ENCODE measurements at places on chromosomes 5 and 9.

GRCh38 chr5:132777209-132778069 lies at the start of gene SEPTIN8:
TSS of gene SEPTIN8 (minus strand) at chr5:132777239. CDS start at chr5:132777137, 102 bp downstream.
- no peak for DNase-seq

DNA sequence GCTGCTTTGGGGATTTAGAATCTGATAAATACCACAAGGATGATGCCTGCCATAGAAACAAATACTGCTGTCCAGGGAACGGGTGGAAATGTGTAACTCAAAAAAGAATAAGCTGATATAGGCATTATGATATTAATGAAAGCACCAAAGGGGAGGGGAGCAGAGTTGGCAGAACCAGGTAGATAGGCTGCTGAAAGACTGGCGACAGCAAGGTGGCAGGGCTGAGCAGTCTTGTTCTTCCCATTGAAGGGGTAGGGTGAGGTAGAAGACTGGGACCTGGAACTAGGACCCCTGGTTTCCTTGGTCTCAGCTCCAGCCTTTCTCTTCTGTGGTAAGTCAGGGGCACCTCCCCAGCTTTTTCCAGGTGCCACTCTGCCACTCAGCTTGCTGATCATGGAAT lies 31.4 kb upstream of the TMOD1 start:
- DNase-seq, result no peak

DNA sequence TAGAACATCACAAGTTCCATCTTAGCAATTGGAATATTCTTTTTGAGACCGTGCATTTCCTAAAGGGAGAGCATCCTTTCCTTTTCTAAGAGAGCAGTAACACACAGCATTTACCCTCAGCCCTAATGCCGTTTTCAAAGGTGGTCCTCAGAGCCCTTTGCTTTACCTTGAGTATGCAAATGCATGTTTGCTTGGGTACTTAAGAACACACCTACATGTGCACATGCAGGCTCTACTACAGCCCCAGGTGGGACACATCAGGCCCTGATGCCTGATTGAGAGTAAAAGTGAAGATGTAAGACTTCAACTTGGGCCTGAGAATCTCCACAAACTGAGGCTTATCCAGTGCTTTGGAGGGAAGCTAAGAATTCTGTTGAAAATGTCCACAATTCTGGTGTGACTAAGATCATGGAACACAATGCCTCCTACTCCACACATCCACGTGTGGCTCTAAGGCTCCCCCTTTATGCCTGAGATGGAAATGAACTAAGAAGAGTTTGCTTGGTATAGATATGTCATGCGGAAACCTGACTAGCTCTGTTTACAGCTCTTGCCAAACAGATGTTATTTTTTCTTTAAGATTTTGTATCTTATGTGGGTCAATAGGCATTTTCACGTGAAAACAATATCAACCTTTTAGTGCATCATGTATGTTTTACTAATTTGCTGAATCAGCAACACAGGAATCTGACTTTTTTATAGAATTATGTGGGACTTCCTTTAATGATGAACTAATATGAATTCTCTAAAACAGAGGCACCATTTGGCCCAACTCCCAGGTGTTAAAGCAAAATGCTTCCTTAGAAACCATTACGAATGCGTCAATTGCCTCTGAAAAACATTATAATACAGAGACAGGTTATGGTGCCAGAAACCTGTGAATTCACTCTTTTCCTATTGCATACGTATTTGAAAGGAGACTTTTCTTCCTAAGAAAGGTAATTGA lies 48.9 kb upstream of the SLC2A8 start:
- DNase-seq, result peak; percentile 24

- no peak for DNase-seq
These were observed 11.0 kb downstream of the NAIP start for GRCh38 chr5:71014176-71014575.

DNA sequence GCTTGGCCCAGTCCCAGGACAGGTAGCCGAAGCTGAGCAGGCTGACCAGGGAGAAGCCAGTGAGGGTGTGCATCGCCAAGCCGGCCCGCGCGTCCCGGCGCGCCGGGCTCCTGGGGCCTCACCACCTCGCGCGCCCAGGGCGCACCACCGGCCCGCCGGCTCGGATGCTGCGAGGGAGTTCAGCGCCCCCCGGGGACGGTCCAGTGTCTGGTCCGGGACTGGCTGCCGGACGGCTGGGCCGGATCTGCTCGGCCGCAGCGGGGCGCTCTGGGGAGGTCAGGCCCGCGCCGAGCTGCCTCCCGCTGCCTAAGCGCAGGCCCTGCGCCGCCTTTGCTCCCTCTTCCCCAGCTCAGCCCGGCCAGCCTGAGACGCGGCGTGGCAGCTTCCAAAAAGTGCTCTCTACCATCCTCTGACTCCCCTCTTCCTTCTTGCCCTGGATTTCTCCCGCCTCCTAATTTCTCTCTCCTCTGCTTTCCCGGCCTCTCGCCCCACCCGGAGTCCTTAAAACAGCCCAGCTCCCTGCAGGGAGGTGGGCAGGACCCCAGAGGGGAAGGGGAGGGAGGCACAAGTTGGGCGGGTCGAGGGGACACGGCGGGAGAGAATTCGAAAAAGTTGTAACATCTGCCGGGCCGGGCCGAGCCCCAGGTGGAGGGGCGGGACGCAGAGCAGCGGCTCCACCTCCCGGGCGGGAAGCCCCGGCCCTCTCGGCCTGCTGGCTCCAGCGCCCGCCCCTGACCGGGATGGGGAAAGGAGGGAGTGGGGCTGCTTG lies at the start of gene ARSI:
ARSI (minus strand) TSS at position 605 of the 769 bp plus-strand sequence; CDS start at position 73, 532 bp downstream.
- DNase-seq, result no peak

GRCh38 chr5:180084638-180085561 lies 13.3 kb upstream of the RNF130 start:
- DNase-seq, result no peak

GRCh38 chr5:33576726-33577590 lies 136.2 kb downstream of the TARS1 start:
- no peak for DNase-seq

GRCh38 chr5:126780165-126780827 lies 3.4 kb downstream of the LMNB1 start:
- no peak for DNase-seq

GRCh38 chr5:148416921-148417320 lies 33.2 kb downstream of the FBXO38 start:
- peak; percentile 44 for DNase-seq

DNA sequence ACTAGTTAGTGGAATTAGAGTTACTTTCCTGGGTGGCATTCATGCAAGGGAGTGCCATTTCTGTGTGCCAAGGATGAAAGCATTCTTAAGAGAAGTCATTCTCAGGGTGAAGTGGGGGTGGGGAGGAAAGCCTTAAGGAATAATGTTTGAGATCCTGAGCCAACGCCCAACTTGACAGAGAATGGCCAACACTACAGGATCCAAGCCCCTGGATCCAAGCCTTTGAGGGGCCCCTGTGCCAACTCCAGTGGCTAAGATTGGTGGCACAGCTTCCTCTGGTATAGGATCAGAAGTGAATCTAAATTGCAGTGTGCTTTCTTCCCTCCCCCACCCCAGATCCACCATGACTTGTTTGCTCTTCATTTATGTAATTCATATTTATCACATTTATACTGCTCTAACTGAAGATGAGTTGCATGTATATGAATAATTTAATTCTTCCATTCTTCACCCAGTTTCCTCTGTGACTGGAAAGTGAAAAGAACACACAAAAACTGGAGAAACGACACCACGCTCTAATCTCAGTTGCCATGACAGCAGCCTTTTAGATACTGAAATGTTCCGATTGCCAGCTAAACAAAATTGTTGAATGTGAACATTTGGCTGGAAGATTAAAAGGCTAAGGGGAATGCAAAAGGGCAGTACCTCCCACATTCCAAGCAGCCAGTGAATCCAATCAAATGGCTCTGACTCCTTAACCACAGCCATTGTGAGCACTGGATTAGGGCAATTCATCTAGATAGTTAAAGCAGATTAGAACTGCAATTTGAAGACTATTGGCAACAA lies 4.5 kb downstream of the ZNF608 start:
- DNase-seq, result peak; percentile 84

DNA sequence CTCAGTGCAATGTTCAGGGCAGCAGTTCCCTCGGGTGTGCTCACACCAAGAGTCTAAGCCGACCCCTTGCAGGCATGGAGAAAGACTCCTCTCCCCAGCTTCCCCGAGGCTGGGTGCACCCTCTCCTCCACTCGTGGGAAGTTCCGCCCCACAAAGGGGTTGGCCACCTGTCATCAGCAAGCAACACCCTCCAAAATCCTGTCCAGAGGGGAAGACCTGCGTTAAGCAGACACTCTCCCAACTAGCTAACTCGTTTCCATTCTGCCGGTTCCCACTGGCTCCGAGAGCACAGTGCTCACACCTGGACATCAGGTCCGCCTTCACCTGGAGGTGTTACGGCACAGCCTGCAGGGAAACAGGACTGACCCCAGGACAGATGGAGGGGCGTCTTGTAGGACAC lies 117.9 kb upstream of the IRX4 start:
- no peak for DNase-seq

DNA sequence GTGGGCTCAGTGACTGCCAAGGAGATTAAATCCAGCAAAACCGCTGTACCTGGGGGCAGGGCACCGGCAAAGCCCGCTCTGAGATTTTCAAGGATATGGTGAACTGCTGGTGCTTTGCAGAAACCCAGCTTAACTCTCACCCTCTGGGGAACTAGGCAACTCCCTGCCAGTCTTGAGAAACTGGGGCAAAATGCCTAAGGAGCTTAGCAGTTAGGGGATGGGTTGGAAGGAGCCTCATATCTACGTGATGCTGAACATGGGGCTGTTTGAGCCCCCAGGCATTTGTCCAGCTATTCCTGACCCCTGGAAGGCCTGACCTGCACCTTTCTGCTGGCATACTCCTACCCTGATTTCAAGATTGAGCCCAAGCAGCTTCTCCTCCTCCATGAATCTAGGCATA lies 108.6 kb upstream of the TBC1D2 start:
- no peak for DNase-seq

DNA sequence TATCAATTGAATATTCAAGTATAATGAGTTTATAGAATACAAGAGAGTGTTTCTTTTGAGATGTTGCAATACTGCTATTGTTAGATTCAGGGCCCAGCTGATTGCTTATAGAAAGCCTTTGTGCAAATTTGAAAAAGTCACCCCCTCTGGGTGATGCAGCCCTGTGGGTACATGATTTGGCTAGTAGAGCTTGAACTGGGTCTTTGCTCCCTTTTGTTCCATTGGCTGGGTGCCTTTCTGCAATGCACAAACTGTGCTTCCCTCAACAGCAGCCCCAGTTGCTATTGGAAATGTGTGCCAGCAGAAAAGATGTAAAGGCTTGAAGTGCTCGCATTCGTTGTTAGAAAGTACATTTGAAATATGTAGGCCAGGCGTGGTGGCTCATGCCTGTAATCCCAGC lies 61.8 kb upstream of the CEMIP2 start:
- DNase-seq, result no peak

GRCh38 chr9:137785704-137786161 lies 91.8 kb upstream of the CACNA1B start:
- no peak for DNase-seq

GRCh38 chr9:110968096-110968495 lies 70.2 kb downstream of the LPAR1 start:
- DNase-seq, result no peak

DNA sequence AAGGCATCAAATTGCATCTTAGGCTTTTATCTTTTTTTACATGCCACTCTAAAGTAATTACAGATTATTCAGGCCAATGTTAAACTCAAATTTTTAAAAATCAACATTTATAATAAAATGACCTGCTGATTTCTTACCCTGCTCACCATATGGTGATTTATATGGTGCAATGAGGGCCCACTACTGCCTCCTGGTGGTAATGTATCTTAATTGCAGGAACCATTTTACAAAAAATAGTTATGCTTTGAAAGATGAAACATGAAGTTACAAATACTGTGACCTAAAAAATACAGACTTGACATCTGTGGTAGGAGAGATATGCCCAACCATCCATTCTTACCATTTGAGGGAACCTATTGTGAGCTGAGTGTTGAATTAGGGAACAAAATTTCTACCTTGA lies 292.6 kb upstream of the TAS2R1 start:
- DNase-seq, result no peak

- DNase-seq, result no peak
These were observed 257.5 kb downstream of the HSPA4 start for GRCh38 chr5:133309166-133309795.

GRCh38 chr5:169270827-169271226 lies 30.1 kb downstream of the SLIT3 start:
- DNase-seq, result no peak

- no peak for DNase-seq
These were observed 99.1 kb downstream of the MACIR start for GRCh38 chr5:103357636-103358035.

GRCh38 chr5:41347569-41347968 lies 134.2 kb upstream of the C6 start:
- no peak for DNase-seq

DNA sequence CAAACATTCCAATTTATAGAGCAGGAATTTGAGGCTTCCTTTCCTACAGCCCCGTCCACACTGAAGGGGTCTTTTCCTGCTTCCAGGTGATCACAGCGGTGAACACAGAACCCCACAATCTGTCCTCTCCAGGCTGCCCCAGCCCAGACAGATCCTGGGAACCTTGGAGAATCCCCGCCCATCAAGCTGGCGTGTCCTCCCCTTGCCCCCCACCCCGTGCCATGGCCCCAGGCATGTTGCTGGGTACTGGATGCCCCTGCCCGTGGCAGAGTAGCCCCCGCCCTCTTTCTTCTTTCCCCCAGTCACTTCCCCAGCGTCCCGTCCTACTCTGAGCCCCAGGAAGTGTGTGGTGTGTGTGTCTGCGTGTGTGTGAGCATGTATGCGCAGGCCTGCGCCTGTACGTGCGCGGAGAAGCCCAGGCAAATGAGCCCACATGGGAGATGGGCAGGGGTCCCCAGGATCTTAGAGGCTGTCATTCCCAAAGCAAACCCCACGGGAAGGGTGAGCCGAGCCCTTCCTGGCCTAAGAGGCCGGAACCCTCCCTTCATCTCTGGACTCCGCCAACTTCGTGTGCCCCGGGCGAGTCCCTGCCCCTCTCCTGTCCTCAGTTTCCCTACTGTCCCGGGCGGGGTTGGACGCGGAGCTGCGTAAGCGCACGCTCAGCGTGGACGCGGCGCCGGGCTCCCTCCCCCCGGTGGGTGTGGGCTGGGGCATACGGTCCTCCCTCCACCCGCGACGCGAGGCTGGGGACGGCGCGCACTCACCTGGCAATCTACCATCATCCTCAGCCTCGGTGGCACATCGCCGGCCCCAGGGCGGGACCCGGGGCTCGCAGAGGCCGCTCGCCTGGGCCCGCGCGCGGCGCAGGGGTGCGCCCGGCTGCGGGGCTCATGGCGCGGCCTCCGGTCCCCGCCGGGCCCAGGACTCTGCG lies 15.2 kb downstream of the GBGT1 start:
- DNase-seq, result no peak

- DNase-seq, result no peak
These were observed 95.4 kb downstream of the SLC44A1 start for GRCh38 chr9:105339849-105340248.

- DNase-seq, result no peak
These were observed 22.7 kb upstream of the QSOX2 start for GRCh38 chr9:136268318-136268717.

GRCh38 chr5:89276566-89277305 lies 393.8 kb upstream of the MEF2C start:
- DNase-seq, result no peak
